Activated B cell treated with CpG ODN at 0.5 μM for 24 hours (primary cell): ENCODE measurements at places on chromosomes 2 and 18. TPM values are rescaled to one million over a fixed set of nuclear protein-coding genes. Genes with fewer than 3 reads are reported as not detected.

SKOR2 gene
- not detected in 2 replicates for total RNA-seq

STARD6 gene
- not detected in 2 replicates for total RNA-seq

SLC30A3 gene
- 0.12 and 0.27 TPM in 2 replicates for total RNA-seq

MEP1B gene
- 0.09 TPM in 1 of 2 replicates, not detected in the other for total RNA-seq

MRPL19 gene
- 39.1 and 39.6 TPM in 2 replicates for total RNA-seq

GRCh38 chr2:29000956-29001355, 19.9 kb downstream of the TOGARAM2 start:
- peaks cover 11% of the 10 kb centered on the region for H3K4me1 ChIP-seq
- no peak overlapping the region for H3K4me3 ChIP-seq
- no peaks in the 10 kb centered on the region for H3K36me3 ChIP-seq
- no peak overlapping the region for H3K27ac ChIP-seq

GRCh38 chr2:222494104-222494739, 69.9 kb downstream of the SGPP2 start:
- DNase-seq: no peak
- no peak overlapping the region for H3K4me3 ChIP-seq
- H3K27me3 ChIP-seq: no peaks in the 10 kb centered on the region
- no peaks in the 10 kb centered on the region for H3K36me3 ChIP-seq
- H3K4me1 ChIP-seq: no peaks in the 10 kb centered on the region
